ENCODE measurements at places on chromosomes 1 and 21.

- no peak for DNase-seq
These were observed 9.2 kb downstream of the UAP1 start for GRCh38 chr1:162570718-162571117.

DNA sequence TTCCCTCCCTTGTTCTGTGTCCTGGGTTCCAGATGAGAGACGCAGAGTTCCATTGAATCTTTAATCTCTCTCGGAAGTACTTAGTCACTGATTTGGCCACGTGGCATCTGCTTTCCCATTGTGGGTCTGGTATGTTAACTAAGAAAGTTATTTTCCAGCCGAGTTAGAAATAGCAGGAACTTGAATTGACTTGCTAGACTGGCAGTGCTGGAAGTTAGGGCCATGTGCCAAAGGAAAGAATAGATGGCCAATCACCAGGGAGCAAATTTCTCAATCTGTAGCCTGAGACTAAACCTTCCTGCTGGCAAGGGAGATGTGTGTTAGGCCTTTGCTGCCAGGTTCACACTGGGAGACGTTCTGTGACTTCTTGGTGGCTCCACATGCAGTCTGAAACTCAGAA lies 24.2 kb upstream of the SLFNL1 start:
- DNase-seq = no peak

- no peak for DNase-seq
These were observed 188.1 kb downstream of the TNR start for GRCh38 chr1:175555266-175555665.

DNA sequence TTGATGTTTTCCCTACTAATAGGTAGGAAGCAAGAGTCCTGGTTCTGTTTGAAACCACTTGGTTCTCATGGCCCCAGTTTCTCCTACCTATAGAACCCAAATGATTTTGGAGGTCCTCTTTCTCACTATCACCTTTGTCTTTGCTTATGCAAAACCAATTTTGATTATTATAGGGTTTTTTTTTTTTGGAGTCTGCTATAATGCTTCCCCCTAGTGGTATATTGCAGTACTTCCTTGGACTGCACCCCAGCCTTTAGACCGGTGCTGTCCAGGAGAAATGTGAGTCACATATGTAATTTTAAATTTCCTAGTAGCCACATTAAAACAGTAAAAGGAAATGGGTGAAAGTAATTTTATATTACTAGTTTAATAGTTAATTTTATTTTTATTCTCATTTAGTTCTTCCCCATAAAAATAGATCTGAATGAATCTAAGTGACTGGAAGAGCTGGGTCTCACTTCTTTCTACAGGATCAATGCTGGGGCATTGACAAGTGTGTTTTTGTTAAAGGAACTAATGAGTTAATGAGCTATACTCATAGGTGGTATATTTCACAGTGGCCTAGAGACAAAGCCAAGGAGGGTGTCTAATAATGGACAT lies 10.6 kb downstream of the FCMR start:
- DNase-seq = peak; percentile 67

- no peak for DNase-seq
These were observed 5.2 kb downstream of the GPR25 start for GRCh38 chr1:200877839-200878551.

- no peak for DNase-seq
These were observed 67.8 kb downstream of the CNIH3 start for GRCh38 chr1:224683936-224684335.

- DNase-seq = no peak
These were observed 130.6 kb downstream of the PLPP3 start for GRCh38 chr1:56448529-56449300.

DNA sequence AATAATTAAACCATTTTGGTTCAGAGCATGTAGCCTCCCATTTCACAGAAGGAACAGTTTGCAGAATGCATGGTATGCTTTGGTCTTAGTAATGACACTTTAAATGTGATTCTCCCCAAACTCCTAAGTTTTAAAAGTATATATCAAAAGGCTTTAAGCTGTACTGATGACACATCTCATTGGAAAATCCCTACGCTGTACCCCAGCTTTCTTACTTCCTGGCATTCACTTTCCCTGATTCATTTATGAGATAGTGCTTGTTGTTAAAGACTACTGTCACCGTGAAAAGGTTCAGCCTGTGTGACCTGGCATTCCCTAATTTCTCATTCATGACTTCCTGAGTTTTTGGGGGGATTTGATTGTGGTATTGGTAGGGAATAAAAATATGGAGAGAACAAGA lies 53.4 kb downstream of the MPZL1 start:
- no peak for DNase-seq

- no peak for DNase-seq
These were observed 5.7 kb upstream of the TMEM167B start for GRCh38 chr1:109084563-109085517.

- no peak for DNase-seq
These were observed 30.1 kb downstream of the SZRD1 start for GRCh38 chr1:16397120-16397519.

DNA sequence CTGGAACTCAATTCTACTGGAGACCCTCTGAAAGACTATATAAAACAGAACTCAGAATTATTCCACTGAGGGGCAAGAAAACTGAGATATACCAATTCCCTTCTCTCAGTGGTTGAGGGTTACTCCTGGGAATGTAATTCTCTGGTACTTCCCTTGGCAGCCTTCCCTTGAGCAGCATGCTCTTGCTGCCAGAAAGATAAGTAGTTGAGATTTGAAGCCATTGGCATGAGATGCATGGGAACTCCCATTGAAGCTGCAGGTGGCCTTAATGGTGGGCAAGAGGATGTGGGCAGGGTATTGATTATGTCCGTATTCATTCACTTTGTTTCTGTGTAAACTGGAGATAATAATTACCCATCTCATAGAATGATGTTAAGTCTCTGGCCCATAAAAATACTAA lies 28.6 kb upstream of the C1orf185 start:
- no peak for DNase-seq

- no peak for DNase-seq
These were observed 40.9 kb upstream of the CAMK1G start for GRCh38 chr1:209542585-209542984.

GRCh38 chr1:50971748-50972305 lies 1.8 kb downstream of the CDKN2C start:
- no peak for DNase-seq
